Esophagus muscularis mucosa (tissue), 4 donors: ENCODE measurements at places on chromosomes 2 and 18. TPM values are rescaled to one million over a fixed set of nuclear protein-coding genes. Genes with fewer than 3 reads are reported as not detected.

DNA sequence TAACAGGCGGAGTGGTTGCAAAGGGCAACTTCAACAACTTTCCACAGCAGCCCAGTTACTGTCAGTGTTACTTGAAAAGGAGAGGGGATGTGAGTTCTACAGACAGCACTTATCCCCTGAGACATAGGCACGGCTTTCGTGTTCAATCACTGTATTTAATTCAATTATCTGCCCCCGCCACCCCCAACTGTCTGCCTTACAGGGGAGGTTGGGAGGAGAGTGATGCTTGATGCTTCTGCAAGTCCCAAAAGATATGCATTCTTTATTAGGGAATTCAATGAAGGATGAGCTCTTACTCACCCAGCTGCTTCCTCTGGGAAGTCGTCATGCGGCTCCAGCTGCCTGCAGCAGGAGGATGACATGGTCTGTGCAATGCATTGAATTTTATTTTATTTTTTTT is 639.9 kb downstream of the DCC start:
- no peak for DNase-seq

- no peak for DNase-seq
These were observed 3.8 kb downstream of the LIMS1 start for GRCh38 chr2:108538000-108538625.

DNA sequence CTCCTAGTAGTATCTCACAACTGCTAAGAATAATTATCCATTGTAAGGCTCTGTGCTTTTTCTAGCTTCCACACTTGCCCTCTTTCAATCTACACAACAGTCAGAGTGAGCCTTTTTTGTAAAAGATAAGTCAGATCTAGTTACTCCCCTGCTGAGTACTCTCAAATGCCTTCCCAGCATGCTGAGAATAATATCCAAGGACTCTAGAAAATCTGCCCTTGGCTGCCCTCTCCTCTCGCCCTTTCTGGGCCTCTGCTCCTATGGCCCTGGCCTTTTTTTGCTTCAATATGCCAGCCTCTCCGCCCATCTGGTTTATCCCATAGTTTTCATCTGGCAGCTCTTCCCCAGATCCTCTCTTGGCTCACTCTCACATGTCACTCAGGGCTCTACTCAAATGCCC is 455.9 kb upstream of the UBE2E3 start:
- no peak for DNase-seq

- no peak for DNase-seq
These were observed 184.4 kb downstream of the LTBP1 start for GRCh38 chr2:33131111-33131510.

DPP10 gene
- total RNA-seq: 5.5 TPM

DNA sequence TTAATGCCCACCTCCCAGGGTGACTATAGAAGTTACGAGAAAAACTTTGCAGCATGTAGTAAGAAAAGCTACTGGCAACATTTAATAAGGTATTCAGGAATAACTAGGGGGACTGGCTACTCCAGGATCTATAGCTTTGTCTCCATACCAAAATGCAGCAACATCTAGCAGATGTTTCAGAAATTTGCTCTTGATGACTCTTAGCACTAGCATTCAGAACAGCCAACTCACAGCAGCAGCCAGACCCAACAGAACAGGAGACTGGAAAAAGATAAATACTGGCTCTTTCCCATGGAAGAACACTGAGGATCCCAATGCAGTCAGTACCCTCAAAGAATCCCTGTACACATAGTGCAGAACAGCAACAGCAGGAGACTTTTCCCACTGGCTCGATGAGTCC is 105.0 kb downstream of the PRKRA start:
- no peak for DNase-seq

BOLL gene
- total RNA-seq: not detected

DNA sequence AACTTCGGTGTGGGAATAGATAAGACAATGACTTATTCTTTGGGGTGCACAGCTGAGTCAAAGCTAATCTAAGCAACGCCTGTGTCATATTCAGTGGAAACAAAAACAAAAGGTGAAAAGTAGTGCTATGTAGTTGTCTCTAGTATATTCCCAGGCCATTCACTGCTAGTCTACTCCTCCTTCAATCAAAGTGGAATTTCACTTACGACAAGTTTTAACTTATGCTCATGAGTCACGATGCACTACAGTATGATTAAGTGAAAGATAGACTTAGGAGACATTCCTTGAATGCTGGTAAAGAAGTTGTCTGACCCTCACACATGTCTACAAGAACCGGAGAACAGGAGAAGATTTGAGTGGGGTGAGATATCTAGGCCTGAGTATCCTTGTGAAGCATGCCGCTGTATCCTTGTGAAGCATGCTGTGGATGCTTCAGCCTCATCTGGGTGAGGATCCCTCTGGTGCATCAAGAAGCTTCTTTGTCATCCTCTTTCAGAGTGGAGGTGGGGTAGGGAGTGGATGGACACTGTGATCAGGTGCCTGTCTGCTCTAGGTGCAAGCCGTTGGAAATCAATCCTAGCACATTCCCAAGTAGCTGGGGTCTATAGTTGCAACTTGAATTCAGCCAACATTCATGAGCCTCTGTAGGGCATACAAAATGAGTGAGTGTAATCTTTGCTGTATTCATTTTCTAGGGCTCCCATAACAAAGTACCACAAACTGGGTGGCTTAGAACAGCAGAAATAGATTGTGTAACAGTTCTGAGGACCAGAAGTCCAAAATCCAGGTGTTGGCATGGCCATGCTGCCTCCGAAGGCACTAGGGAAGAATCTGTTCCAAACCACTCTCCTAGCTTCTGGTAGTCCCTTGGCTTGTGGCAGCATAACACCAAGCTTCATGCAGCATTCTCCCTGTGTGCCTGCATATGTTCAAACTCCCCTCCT is 173.5 kb upstream of the FN1 start:
- no peak for DNase-seq

DNA sequence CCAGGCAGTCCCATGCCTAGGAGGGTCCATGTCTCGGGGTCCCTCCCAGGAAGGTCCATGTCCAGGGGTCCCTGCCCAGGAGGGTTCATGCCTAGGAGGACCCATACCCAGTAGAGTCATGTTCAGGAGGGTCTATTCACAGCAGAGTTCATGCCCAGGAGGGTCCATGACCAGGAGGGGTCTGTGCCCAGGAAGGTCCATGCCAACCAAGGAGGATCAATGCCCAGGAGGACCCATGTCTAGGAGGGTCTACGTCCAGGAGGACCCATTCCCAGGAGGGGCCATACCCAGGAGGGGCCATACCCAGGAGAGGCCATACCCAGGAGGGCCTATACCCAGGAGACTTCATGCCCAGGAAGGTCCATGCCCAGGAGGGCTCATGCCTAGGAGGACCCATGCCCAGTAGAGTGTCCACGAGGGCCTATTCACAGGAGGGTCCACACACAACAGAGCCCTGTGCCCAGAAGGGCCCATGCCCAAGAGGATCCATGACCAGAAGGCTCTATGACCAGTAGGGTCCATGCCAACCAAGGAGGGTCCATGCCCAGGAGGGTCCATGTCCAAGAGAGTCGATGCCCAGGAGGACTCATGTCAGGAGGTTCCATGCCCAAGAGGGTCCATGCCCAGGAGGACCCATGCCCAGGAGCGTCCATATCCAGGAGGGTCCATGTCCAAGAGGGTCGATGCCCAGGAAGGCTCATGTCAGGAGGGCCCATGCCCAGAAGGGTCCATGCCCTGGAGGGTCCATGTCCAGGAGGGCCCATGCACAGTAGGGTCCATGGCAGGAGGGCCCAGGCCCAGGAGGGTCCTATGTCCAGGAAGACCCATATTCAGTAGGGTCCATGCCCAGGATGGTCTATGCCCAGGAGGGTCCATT is 10.1 kb downstream of the GPR35 start:
- DNase-seq: no peak

- DNase-seq: no peak
These were observed 820.6 kb upstream of the PIK3C3 start for GRCh38 chr18:41134426-41134825.

- DNase-seq: no peak
These were observed 3.3 kb upstream of the WNT10A start for GRCh38 chr2:218877331-218877730.

PLEKHH2 gene
- total RNA-seq: 20.3 TPM

- no peak for DNase-seq
These were observed 22.6 kb upstream of the ITGA6 start for GRCh38 chr2:172404824-172405223.

DNA sequence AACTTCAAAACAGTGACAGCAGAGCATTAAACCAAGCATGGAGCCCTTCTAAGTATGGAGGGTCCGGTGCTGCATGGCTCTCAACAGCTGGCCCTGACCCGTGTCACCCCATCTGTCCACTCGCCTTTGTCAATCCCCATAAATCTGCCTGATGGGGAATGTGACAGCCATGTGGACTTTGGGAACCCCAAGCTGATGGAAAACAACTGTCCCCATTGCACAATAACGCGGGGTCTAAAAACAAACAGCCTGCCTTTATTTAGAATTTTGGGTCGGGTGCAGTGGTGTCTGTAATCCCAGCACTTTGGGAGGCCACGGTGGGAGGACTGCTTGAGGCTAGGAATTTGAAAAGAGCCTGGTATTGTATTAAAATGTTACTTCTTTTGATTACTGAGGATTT is 17.1 kb upstream of the THADA start:
- DNase-seq: no peak

SNED1 gene
- total RNA-seq: 9.3 TPM

DNA sequence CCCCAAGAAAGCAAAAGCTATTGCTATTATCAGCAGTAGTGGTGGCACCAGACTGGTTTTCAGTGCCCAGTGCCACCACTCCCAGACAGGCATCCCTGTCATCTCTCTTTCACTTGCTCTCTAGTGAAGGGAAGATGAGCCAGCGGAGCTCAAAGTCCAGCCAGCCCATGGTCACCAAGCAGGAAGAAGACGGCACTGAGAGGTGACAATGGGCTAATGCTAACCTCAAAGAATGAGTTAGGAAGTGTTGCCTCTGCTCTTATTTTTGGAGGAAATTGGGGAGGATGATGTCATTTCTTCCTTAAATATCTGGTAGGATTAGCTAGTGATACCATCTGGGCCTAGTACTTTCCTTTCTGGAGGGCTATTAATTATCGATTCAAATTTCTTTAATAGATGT is 1.7 kb downstream of the SP140 start:
- no peak for DNase-seq

DNA sequence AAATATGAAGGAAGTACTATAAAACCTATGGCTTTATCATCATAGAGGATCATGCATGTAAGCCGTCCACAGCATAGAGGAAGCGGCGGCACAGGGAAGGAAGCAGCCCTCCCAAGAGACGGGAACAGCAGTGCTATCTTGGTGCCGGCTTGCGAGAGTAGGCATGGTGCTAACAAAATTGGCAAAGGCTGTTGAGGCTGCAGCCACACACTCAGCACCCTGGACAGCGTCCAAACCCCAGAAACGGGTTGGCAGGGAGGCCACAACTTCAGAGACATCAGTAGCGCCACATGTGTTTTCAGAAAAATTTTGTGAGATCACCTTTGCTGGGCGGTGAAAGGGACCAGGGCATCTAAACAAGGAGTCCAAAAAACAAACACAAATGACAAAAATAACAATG is 37.7 kb downstream of the NETO1 start:
- DNase-seq: no peak

- no peak for DNase-seq
These were observed 374.6 kb upstream of the LYPD1 start for GRCh38 chr2:133044556-133044955.

SP9 gene
- not detected for total RNA-seq

DNA sequence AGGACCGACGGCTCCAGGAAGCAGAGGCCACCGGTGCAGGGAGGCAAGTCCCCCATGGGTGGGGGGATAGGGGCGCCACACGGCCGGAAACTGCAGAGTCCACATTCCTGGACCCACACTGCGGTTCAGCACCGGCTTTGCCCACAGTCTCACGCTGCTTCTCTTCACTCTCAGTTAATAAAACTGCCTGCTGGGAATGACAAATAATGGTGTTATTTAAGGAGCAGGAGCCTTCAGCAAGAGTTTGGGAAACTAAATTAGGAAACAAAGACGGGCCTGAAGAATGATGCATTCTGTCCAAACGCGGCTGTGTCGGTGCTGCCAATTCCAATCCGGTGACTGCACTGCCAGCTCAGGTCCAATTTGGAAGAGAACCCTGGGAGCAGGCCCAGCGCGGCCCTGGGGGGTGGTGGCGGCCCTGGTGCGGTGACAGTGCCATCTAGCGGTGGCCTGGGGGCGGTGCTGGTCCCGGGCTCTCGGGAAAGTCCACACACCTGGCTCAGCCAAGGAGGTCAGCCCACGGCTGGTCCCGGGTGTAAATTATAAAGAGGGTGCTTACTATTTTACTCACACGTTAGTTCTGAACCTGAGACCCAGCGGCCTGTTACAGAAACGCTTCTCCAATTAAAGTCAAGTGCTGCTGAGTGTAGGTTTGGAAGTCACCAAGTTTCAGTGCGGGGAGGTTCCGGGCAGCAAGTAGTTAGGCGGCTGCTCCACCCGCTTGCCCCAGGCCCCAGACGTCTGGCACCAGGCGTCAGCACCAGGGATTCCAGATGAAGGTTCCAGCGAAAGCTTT is 73.1 kb upstream of the PXDN start:
- DNase-seq: peak; percentile 97

DNA sequence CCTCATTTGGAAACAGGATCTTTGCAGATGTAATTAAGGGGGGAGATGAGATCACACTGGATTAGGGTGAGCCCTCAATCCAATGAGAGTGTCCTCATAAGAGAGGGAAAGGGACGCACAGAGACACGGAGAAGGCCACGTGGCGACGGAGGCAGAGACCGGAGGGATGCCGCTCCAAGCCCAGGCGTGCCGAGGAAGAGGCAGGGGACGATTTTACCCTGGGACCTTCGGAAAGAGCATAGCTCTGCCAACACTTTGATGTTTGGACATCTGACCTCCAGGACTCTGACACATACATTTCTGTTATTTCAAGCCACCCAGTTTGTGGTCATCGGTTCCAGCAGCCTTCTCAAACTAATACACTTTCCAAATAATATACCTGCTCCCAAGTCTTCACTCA is 84.4 kb upstream of the ZCCHC2 start:
- DNase-seq: no peak

- no peak for DNase-seq
These were observed 224.2 kb downstream of the CD226 start for GRCh38 chr18:69723434-69723833.

DNA sequence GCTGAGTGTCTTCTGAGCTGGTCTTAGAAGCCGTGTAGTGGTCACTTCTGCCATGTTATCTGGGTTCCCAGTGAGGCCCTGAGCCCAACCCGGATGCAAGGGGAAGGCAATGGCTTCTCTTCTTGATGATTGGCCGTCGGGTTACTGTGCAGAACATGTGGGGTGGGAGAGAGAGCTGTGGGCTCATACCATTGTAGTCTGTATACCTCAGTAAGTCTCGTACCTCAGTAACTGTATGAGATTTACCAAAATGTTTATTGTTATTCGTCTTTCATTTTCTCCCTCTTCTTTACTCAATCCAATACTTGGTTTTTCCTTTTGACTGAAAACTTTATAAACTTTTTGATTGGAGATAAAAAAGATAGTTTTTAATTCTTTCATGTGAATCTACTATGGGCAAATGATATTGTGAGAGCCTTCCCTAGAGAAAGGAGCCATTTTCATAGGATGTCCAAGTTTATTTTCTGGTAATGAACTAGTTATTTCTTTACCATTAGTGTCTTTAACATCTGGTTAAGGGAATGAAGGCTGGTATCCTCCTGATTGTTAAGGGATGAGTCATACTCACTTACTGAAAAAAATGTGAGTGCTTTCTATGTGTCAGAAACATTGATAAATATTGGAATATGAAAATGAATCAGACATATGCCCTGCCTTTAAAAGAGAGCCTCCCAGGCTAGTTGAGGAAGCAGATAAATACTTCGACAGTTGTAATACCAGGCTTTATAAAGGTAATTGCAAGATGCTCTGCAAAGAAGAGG is 129.9 kb downstream of the PRPF40A start:
- DNase-seq: no peak

GRCh38 chr2:225472161-225472560 is 72.7 kb downstream of the NYAP2 start:
- no peak for DNase-seq
